ENCODE measurements at places on chromosomes 5 and 9. TPM values are rescaled to one million over a fixed set of nuclear protein-coding genes. Genes with fewer than 3 reads are reported as not detected.

Gene ISL1
- total RNA-seq: not detected

Gene TNIP1
- total RNA-seq: 88.8 TPM

Gene GOLM1
- total RNA-seq: 48.2 TPM

Gene PNPLA7
- 0.89 TPM for total RNA-seq

Gene NKD2
- not detected for total RNA-seq

Gene AJM1
- total RNA-seq: 1.4 TPM

Gene SLCO4C1
- total RNA-seq: not detected

Gene BICD2
- total RNA-seq: 45.0 TPM

Gene IFNA21
- total RNA-seq: not detected

GRCh38 chr5:83099445-83099844 is 22.1 kb downstream of the XRCC4 start:
- DNase-seq: no peak

GRCh38 chr5:170206216-170206615 is 26.6 kb upstream of the C5orf58 start:
- DNase-seq: no peak

DNA sequence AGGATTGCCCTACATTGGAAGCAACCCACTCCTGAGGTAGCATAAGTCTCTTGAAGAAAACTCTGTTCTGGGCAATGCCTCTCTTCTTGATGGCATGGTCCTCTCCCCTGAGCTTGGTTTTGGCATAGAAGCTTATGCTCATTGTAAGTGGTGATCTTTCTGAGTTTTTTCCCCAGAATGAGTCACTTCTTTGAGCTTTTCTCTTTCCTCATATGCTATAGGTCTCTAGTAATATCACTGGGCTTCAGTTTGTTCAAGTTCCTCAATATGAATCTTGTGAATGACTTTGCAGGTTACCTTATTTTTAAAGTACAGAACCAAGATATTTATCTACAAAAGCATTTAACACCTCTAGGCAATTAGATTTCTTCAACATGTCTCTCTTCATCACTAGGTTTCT is 76.5 kb upstream of the ATG10 start:
- no peak for DNase-seq

GRCh38 chr9:72863456-72864094 is 89.3 kb downstream of the ALDH1A1 start:
- DNase-seq: no peak

DNA sequence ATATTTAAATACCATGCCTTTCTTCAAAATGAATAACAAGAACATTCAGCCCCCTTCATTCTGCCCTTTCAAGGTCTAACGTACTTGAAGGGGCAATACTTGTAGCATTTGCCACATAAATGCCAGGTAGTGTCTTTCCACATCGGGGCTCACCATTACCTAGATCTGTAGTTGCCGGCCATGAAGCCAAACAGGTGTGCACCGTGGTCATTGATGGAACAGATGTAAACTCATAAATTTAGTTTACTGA is 193.0 kb downstream of the CD180 start:
- DNase-seq: no peak

- peak; percentile 43 for DNase-seq
These were observed 382.9 kb downstream of the GLIS3 start for GRCh38 chr9:3916984-3917383.

GRCh38 chr5:142186857-142187594 is 78.4 kb downstream of the NDFIP1 start:
- DNase-seq: no peak

GRCh38 chr5:99827136-99827535 is 708.0 kb upstream of the FAM174A start:
- DNase-seq: no peak

GRCh38 chr9:115364991-115365390 is 247.0 kb upstream of the TNC start:
- no peak for DNase-seq

DNA sequence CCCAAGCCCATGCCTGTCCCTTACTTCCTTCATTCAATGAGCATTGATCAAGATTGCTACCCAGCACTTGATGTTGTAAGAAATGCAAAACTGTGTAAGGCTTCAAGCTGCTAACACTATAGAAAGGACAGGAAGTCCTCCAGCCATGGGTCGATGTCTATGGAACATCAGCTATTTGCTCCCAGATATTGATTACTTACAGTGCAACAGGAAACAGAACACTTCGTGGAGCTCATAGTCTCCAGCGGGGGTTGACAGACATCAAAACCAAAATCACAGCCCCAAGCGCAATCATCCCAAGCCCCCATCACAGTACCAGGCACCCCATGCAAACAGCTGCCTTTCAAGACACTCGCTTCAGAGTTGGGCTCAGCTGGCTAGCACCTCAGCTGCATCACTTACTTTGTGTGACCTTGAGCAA is 26.8 kb upstream of the DUSP1 start:
- peak; percentile 41 for DNase-seq

DNA sequence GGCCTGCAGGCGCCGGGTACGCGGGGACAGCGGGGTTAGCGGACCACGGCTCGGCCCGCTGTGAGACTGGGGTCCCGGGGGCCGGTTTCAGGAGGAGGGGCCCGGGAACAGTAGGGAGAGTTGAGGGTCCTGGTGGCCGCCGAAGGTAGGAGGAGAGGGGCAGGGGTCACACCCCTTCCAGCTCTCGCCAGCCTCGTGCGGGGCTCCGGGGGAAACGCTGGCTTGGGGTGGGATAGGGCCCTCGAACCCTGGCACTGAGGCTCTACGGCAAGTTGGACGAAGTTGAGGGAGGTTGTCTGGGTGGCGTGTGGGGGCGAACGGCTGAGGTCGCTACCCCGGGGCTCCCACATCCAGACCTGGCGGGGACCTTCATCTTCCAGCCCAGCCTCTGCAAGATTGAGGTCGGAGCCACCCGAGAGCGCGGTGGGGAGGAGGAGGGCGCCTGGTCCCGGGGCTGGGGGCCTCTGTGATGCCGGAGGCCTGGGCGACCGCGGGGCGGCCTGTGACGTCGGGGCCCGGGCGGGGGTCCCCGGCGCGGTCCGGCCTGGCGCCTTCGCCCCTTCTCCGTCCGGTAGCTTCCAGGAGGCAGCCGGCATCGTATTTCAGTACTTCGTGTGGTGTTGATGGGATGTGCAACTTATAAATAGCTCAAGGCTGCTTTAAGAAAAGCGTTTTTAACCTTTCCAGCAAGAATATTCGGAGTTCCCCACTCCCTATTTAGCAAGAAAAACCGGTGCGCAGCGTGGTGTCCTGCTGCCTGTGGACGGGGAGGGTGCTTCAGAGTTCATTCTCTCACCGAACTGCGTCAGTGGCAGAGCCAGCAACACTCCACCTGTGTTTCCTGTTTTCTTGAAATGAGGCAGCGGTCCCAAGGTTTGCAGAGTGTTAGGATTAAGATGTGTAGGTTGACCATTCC is 902 bp downstream of the HABP4 start:
- DNase-seq: peak; percentile 56

DNA sequence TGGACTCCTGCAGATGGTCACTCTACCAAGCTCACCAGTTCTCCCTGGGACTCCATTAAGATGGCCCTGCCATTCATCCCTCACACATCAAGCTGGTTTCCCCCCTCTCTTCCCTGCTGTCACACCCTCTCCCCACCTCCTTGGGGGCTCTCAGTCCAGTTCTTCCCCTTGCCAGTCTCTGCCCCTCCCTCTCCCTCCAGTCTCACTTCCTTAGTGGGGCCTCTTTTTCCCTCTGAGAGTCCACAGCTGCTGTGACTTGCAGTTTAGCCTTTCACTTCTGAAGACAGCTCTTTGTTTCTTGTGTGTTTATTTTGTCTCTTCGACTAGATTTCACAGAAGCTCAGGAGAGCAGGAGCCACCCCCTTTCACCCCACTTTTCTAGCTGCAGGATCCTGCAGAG is 10.5 kb downstream of the DOCK2 start:
- no peak for DNase-seq

GRCh38 chr5:112549605-112550166 is 130.6 kb upstream of the EPB41L4A start:
- DNase-seq: no peak

- DNase-seq: peak; percentile 59
These were observed 81.0 kb upstream of the DAB2 start for GRCh38 chr5:39505791-39506190.

DNA sequence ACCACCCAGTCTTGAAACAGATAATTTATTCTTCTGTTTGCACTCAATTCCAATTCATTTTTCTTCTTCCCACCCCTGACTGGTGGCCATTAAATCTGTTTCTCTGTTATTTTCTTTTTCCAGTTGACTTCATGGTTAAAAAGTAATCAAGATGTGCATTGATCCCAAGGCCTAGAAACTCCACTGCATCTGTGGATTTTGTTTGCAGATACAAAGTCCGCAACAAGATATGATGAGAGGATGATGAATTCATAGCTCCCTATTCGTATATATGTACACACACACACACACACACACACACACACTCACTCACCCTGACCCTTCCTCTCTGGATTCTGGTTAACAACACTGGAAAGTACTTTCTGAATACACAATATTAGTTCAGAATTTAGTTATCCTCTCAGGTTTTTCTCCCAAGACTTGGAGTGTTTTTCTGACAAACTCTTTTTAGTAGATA is 52.4 kb downstream of the CD180 start:
- DNase-seq: no peak

- DNase-seq: no peak
These were observed 224.6 kb upstream of the PLPPR1 start for GRCh38 chr9:100803956-100804355.

- DNase-seq: peak; percentile 88
These were observed 1.1 kb upstream of the G3BP1 start for GRCh38 chr5:151770383-151771258.

- DNase-seq: peak; percentile 2
These were observed 292.7 kb upstream of the RASA1 start for GRCh38 chr5:86974955-86975354.

DNA sequence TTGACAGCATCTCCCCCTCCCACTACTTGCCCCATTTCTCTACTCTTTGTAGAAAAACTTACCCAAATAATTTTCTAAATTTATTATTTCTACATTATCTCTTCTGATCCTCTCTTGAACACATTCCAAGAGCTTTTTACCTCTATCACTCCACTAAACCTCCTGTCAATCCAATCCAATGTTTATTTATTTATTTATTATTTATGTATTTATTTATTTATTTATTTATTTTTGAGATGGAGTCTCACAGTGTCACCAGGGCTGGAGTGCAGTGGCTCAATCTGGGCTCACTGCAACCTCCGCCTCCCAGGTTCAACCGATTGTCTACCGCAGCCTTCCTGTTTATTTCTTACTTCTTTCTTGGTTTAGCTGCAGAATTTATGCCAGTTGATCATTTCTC is 178.5 kb upstream of the GAS1 start:
- DNase-seq: no peak

DNA sequence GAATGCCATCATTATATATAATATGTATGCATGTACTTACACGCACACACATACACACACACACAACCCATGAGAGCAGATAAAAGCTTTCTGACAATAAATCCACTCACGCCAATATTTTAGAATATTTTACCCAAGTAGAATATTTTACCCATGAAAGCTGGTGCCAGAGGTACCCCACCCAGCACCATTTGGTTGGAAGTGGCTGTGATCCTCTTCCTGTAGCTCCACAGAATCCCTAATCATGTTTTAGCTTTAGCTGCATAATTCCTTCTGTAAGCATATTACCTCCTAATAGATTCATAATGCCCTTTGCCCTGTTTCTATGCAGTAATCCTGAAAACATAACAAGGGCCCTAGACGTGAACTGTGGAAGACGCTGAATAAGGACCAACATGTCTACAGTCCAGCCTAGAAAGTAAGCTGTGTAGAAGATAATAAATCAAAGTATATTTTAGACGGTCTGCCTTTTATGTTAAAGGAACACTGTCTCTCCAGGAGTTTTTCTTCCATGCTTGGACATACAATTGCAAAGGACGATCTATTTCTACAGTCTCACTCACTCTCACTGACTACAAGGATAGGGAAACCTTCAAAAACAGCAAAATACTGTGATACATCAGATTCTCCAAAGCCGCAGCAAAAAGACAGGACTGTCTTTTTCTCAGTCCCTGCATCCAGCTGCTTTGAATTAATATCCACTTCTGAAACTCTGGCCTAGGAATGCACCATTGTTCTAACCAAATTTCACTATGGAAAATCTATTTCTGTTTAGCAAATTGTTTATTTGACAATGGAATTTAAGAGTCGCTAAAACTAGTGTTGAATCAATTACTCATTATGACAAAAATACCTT is 98.2 kb downstream of the USP20 start:
- peak; percentile 77 for DNase-seq

GRCh38 chr5:151079838-151080612 is 809 bp downstream of the TNIP1 start:
- DNase-seq: peak; percentile 83

DNA sequence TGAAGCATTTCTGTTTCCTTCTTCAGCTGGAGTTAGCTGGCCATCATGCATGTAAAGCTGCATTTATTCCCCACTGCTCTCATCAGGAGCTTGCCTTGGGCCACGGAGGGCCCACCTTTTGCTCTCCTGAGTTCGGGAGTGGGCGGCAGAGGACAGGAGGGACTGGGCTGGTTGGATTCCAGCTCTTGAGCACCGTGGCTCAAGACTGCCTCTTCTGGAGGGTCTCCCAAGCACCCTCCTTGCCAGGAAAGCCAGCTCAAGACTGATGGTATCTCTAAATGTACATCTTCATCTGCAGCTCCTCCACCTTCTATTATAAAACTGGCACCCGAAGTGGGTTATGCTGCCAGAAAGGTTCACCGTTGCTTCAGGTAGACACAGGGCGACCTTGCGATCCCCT is 399.6 kb upstream of the IRX1 start:
- DNase-seq: no peak

DNA sequence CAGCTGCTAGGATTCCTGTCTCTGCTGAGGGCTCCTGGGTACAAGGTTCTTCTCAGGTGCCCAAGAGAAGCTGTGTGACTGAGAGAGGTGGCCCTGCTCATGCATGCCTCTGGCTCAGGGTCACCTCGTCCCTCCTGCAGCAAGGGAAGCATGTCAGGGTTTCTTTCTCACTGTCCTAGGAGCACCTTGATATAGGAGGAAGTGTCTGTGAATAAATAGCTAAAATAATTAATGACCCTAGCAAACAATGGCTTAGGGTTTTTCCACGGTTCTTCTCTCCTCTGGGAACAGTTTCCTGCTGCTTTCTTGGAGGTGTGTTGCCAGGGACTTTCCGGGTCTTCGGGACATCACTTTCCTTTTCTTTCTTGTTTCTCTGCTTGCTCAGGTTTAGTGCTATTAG is 87.2 kb downstream of the ARHGAP26 start:
- DNase-seq: no peak

GRCh38 chr5:122180863-122181548 is 51.7 kb downstream of the ZNF474 start:
- DNase-seq: peak; percentile 94

GRCh38 chr5:149358868-149359495 is 1.1 kb downstream of the PCYOX1L start:
- DNase-seq: peak; percentile 47

- DNase-seq: no peak
These were observed 149.7 kb upstream of the ADAMTS16 start for GRCh38 chr5:4990462-4990861.

All from GM23248 (cell line).